NCI-H1930 (cell line): ENCODE measurements at places on chromosomes 5 and 9.

GRCh38 chr9:102072059-102072764, 333.8 kb upstream of the GRIN3A start:
- no peak for DNase-seq

DNA sequence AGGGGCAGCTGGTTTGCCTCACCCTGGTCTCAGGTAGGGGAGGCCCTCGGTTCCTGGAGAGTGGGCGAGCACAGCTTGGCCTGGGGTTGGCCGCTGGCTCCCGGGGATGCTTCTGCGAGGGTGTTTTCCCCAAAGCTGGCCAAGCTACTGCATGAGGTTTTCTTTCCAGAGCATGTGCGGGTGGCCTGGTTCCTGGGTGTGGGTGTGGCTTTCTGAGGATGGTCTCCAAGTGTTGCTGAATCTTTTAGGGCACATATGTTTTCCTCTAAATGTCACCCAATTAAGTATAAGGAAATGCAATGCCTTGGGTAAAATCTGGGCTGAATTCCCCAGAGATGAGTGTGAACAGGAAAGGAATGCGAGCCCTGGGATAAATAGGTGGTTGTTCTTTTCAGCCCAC, 115.8 kb upstream of the ICE1 start:
- DNase-seq: no peak

DNA sequence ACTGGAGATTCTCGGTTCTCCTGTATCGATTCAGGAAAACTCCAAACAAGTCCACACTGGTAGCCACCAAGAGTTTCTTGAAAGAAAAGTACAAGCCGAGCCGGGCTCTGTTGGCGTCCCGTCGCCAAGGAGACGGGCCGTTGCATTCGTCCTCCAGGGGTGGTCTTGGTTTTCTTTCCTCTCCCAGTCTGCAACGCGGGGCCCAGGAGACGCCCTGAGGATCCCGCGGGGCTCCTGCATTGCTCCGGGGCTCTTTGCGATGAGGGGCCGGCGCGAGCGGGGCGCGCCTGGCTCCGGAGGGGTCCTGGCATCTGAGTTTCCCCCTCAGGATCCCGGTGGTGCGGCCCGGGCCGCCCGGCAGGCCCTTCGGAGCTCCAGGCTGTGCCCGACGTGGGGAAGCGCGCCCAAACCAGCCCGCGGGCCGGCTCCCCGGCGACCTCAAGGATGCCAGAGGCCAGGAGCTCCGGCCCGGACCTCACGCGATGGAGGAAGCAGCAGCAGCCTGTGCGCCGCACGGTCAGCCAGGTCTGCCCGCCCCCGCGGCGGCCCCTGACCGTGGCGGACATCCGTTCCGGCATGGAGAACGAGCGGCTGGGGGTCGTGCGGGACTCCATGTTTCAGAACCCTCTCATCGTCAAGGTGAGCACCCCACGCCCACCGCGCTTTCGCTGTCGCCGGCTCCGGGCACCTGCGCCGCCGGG, at the start of gene CFAP77:
Gene CFAP77 (plus strand): TSS at position 384 of the 701 bp plus-strand sequence. CDS start 61 bp downstream, at position 445.
- peak; percentile 8 for DNase-seq

DNA sequence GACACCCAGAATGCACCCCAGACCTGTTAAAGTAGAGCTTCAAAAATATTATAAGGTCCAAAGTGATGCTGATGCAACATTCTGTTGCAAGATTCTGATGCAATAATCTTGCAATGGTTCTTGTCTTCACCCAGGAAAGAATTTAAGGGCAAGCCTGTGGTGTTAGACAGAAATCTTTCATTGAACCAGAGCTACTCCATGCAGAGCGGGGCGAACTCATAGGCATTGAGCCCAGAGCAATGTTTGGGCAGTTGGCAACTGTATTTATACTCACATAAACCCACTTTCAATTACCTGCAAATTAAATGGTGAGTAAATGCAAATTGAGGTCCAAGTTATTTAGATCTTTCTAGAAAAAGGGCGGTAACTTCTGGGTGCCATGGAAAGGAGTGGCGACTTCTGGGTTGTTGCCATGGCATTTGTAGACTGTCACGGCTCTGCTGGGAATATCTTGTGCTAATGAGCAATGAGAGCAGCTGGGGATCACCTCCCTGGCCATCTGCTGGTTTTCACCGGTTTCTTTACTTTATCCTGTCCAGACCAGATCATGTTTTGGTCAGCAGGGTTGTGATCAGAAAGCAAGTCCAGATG, 163.4 kb downstream of the ICE1 start:
- no peak for DNase-seq

DNA sequence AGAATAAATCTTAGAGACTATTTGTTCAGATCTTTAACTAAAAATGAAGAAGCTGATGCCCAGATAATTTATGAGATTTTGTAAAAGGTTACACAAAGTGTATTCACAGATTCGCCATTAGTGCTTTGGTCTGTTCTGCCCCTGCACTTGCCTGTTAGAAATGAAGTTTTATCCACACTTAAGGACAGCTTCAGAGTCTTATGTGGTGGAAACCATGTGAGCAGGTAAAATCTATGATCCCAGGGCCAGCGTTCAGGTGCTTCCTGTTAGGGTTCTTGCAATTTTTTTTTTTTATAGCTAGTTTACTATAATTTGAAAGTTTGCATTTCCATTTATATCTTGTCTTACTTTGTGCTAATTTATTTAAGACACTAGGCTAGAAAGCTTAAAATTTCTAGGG, 561.6 kb downstream of the PRR16 start:
- no peak for DNase-seq

DNA sequence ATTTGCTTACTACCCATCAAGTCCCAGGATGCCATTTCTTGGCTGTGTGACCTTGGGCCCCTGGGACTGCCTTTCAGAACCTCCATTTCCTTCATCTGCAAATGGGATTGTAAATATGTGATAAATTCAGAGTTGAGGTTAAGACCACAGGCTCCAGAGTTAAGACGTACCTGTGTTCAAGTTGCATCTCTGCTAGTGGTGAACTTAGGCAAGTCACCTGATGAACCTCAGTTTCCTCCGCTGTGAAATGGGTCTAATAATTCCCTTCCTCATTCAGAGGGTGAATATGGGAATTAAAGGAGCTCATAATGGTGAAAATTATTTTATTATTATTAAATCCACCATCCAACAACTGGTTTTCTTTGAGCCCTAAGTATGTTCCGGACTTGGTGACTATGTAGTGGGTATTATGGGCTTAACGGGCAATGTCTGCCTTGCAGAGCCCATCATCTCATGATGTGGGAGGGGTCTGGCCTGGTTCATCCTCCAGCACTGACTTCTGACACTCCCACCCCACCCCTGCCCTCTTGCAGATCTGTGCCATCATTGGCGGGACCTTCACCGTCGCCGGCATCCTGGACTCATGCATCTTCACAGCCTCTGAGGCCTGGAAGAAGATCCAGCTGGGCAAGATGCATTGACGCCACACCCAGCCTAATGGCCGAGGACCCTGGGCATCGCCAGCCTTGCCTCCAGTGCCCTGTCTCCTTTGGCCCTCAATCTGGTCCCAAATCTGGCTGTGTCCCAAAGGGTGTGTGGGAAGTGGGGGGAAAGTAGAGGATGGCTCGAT, 8.9 kb upstream of the RPL26L1 start:
- no peak for DNase-seq

DNA sequence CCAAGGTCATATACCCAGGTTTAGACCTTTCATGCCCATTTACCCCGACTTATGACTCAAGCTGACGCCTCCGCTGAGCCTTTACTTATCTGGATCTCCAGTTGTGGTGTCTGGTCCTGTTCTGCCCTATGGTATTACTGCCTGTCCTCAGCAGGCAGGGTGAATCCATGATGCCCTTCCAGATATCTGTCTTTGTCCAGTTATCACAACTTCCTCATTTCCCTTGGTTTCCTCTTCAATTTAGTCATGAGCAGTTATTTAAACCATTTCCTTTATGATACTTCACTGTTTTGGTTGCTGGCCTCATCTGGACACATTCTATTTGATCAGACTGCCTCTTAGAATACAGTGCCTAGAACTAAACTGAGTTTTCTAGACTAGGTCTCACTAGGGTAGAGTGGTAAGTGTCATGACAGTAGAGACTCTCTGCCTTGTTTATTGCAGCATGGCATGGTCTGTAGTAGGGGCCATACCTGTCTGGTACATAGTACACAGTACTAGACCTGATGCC, 93.3 kb downstream of the MELK start:
- no peak for DNase-seq

DNA sequence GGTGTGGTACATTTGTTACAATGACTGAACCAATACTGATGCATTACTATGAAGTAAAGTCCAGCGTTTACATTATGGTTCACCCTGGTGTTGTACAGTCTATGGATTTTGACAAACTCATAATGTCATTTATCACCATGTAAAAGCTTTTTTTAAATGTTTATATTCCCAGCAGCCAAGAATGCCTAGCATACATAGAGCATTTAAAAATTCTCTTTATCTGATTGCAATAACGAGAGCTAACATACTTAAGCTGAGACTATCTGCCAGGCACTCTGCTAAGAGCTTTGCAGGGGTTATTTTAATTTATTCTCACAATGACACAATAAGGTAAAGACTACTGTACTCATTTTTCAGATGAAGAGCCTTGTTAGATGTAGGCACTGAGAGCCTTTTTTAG, 24.1 kb downstream of the PRDM6 start:
- no peak for DNase-seq

DNA sequence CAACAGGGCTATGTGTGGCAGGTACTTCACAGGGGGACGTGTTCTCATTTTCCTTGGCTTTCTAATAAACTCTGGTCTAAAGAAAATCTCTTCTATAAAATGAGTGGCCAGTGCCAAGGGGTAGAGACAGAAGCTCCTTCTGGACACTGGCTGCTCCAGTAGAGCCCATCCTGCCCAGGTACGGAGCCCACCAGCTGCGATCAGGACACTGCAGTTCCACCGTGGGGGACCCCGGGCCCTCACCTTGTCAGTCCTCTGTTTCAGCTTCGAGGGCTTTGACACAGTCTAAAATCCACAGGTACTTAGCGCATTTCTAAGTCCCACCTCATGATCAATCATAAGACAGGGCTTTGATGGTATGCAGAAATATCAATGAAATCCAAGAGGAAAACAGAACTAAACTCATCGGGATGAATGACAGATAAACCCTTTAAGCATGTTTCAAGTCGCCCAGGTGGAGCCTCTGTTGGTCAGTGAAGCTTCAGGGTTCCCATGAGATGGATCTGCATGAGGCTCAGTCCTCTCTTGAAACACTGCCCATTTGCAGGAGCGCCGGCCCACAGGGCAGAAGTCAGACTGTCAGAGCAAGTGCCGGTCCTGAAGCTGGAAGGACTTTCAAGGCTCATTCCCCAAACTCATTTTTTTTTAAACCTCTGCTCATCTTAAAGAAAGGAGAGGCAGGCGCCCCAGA, 20.3 kb upstream of the TERT start:
- no peak for DNase-seq

- DNase-seq: no peak
These were observed 155.5 kb downstream of the TENT4A start for GRCh38 chr5:6868575-6869215.

GRCh38 chr9:99977033-99977792, 70.8 kb downstream of the STX17 start:
- no peak for DNase-seq

DNA sequence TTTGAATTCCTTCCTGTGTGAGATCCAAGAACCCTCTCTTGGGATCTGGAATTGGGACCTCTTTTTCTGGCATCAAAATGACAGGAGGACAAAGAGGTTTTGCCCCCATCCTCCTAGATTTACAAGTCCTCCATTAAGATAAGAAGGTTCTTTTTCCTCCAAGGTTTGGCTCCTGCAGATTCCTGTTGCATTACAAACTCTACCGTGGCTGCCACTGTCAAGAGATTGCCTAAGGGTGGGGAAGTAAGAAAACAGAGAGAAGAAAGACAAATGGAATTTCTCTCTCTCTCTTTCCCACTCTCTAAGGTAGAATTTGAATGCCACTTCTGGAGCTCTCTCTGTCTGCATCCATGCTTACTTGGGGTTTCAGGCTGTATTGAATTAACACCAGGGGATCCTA, 12.0 kb upstream of the SVEP1 start:
- DNase-seq: no peak

DNA sequence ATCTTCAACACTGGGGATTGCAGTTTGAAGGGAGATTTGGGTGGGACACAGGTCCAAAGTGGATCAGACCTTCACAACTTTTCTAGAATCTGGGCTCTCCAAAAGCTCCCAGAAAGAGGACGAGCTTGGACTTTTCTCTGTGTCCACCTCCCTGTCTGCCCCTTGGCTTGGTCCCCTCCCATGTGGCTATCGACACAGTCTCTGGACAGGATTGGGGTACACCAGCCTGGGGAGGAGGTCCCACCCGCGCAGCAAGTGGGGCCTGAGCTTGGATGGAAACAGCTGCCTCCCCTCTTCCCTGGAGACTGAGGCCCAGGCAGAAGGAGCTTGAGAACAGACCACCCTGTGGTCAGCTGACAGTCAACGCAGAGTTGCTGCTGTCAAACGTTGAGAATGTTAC, 84.6 kb upstream of the FCN1 start:
- DNase-seq: no peak

GRCh38 chr9:27414220-27414761, 109.8 kb upstream of the IFNK start:
- no peak for DNase-seq

GRCh38 chr5:446066-446882, 3.3 kb downstream of the EXOC3 start:
- no peak for DNase-seq

DNA sequence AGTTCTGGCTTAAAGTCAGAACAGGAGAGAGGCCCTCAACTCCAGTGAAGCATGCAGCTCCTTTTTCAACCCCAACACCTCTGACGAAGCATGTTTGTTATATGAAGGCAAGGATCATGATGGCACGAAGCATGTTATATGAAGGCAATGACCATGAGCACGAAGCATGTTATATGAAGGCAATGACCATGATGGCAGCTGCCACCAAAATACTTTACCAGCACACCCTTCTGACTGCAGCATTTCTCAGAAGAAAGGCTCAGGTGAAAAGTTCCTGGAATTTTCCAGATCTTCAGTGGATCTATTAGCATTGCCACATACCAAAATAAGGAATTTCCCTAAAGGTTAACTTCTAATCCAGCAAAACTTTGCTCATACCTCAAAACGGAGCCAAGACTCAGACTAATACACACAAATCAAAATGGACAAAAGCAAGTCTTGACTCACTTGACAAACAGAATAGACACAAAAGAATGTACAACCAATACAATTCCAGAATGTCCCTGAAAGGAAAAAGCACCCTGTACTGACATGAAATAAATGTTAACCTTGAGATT, 217.4 kb downstream of the FANCC start:
- DNase-seq: no peak

GRCh38 chr5:36658038-36658756, 51.8 kb downstream of the SLC1A3 start:
- no peak for DNase-seq

- DNase-seq: no peak
These were observed 63.0 kb upstream of the GNA14 start for GRCh38 chr9:77710965-77711648.

GRCh38 chr9:117952581-117952980, 248.4 kb downstream of the TLR4 start:
- no peak for DNase-seq

- no peak for DNase-seq
These were observed 180.1 kb upstream of the MVB12B start for GRCh38 chr9:126146254-126147145.

DNA sequence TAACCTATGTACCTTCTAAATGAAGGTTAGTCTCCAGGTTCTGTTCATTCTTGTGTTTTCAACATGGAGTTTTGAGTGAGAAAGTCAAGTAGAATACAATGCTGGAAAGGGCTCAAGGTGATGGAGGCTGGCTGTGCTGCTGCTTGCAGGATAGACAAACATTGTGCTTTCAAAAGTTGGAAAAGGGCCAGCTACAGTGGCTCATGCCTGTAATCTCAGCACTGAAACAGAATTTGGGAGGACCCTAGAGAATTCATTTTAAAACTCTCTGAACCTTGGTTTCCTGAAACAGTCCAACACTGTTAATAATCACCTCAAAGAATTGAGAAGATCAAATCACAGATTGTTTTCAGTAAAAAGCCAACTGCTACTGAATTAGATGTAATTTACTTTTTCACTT, 15.4 kb upstream of the IARS1 start:
- DNase-seq: no peak
